ENCODE measurements at places on chromosomes 2 and 18.

DNA sequence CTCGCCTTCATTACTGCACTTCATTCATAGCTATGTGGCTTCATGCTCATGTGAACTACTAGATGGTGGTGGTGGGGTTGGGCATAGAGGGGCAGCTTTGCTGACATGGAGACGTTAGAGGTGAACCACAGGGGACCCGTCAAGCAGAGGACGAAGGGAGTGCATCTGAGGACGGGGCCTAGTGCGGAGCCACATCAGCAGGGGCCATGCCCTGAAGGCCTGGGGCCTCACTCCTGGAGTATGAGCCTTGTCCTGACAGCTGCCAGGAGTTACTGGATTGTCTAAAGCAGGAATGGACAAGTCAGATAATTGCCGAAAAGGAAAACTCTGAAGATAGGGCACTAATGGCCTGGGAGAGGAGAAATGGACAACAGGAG is 36.4 kb downstream of the KCNF1 start:
- no peak for DNase-seq

DNA sequence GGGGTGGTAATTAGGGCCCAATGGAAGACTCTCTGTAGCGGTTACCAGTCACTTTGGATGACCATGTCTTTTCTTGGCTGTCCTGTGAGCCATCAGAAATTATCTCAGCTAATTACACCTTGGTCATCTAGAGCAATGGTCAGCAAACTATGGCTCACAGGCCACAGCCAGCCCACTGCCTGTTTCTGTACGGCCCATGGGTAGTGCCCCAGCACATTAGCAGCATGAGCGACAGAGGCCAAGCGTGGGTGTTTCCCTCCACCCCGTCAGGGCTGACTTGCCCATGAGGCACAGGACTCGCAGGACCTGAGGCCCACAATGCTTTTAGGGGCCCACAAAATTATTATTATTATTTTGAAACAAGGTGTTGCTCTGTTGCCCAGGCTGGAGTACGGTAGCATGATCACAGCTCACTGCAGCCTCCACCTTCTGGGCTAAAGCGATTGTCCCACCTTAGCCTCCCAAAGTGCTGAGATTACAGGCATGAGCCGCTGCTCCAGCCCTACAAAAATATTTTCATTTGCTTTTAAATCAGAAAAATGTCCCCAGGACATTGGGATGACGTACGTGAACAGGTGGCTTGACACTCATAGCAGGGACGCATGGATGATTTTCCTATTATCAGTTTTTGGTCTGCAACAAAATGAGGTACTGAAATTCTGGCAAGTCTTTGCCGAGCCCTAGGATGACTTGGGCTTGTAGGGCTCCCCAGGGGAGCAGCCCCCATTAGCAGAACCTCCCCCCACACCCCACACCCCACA is 29.3 kb upstream of the CEP68 start:
- no peak for DNase-seq

DNA sequence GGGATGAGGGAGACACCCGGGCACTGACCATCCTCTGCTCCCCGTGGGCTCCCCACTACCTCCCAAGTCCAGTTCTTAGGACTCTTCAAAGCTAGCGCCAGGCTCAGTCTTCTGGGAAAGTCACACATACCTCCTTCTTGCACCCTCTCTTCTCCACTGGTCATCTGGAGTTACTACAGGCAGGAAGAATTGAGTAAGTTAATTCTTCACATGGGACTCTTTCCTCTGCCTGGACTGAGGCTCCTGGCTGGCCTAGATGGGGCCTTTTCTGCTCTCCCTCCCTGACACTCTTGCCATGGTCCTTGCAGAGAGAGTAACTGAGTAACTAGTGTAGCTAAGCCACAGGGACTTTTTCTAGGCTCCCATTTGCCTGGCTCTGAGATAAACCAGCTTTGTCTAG is 96.5 kb upstream of the CELF4 start:
- DNase-seq, result no peak

GRCh38 chr2:45836740-45837139 is 185.3 kb downstream of the PRKCE start:
- no peak for DNase-seq

- DNase-seq, result no peak
Measured at GRCh38 chr18:79779021-79779699, 18.6 kb upstream of the KCNG2 start.
